ENCODE measurements at places on chromosomes 4 and X. TPM values are rescaled to one million over a fixed set of nuclear protein-coding genes. Genes with fewer than 3 reads are reported as not detected.

- DNase-seq = peak; percentile 66
Observed at GRCh38 chr4:125368671-125369081, 53.9 kb downstream of the FAT4 start.

GRCh38 chr4:81459228-81459627 is 12.5 kb downstream of the RASGEF1B start:
- DNase-seq = no peak

DNA sequence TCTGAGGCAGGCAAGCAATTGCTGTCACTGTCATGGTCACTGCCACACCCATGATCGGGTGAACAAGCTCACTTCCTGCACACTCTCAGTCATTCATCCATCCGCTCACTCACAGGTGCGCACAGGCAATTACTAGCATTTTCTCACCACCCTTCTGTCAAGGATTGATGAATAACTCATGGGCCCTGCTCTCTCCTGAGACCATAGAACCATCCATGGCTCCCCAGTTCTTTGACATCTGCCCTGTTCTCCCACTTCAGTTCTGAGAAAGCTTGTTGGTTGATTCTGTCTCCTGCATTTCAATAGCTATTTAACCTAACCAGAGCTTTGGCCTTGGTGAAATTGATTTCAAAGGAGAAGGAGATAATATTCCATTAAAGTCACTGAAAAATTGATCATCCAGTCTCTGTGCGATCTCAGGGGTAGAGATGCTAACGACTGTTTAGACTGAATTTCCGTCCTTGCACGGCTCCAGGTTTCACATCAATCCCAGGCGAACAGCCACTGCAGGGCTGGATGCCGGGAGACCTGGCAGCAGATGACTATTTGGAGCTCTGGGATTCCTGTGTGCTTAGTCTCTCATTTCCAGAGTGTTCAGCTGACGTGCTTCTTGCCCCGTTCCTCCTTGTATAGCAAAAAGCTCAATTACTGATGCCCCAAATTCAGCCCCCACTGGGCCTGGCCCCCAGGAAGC is 36.9 kb upstream of the ADRA2C start:
- DNase-seq = no peak

DNA sequence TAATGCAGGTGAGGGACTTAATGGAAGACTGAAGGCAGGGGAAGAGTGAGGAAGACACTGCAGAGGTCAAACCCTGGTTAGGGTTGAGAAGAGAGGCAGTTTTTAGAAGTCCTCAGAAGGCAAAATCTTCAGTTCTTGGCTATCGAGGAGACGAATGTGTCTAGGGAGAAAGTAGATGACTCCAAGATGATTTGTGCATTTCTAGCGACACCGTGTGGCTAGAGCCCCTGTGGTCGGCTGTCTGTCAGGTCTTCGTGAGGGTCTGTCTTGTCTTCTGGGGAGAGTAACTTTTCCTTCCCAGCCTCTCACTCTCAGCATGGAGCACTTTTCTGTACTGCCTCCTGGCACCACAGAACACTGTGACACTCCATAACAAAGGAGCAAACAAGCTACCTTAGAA is 458.1 kb downstream of the STIM2 start:
- DNase-seq = peak; percentile 54

- peak; percentile 54 for DNase-seq
Observed at GRCh38 chr4:123102897-123103471, 180.6 kb upstream of the NUDT6 start.

GRCh38 chrX:132257116-132257515 is 37.9 kb upstream of the RAP2C start:
- no peak for DNase-seq

GRCh38 chr4:145132511-145133098 is 34.5 kb downstream of the ABCE1 start:
- no peak for DNase-seq

GRCh38 chr4:52853351-52853750 is 8.8 kb upstream of the RASL11B start:
- DNase-seq = no peak

Gene CXCR3
- not detected for total RNA-seq

Gene RBM46
- not detected for total RNA-seq

Gene EDNRA
- total RNA-seq = 2.4 TPM

Gene NAP1L3
- 1.9 TPM for total RNA-seq

Gene SLC9B1
- total RNA-seq = not detected

Gene BEND2
- total RNA-seq = not detected

Gene SSX3
- total RNA-seq = not detected

Data from PC-3 (cell line).